ENCODE measurements at places on chromosomes 7 and 10.
A peak's percentile ranks its signal among the peaks of the same experiment; 100 is the strongest.

- no peak for DNase-seq
These were observed 88.3 kb upstream of the SEMA3D start for GRCh38 chr7:85275204-85275603.

DNA sequence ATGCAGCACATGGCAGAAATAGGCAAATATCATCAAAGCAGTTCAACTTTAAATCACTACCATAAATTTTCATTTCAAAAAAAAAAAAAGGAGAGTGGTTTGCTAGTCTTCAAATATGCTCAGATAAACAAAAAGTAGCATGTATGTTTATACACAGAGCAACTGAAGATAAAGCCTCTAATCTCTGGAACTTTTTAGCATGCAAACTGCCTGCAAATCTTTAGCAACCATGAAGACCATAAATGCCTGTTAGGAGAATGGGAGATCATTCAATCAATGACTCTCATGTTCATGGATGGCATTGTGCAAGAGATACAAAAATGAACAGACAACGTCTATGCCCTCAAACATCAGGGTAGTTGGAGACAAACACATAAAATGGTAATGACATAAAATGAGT, 57.3 kb downstream of the ORC5 start:
- no peak for DNase-seq

GRCh38 chr7:25638068-25638467, 409.8 kb upstream of the NPVF start:
- no peak for DNase-seq

GRCh38 chr10:18340496-18341051, 200.3 kb downstream of the CACNB2 start:
- DNase-seq, result no peak

DNA sequence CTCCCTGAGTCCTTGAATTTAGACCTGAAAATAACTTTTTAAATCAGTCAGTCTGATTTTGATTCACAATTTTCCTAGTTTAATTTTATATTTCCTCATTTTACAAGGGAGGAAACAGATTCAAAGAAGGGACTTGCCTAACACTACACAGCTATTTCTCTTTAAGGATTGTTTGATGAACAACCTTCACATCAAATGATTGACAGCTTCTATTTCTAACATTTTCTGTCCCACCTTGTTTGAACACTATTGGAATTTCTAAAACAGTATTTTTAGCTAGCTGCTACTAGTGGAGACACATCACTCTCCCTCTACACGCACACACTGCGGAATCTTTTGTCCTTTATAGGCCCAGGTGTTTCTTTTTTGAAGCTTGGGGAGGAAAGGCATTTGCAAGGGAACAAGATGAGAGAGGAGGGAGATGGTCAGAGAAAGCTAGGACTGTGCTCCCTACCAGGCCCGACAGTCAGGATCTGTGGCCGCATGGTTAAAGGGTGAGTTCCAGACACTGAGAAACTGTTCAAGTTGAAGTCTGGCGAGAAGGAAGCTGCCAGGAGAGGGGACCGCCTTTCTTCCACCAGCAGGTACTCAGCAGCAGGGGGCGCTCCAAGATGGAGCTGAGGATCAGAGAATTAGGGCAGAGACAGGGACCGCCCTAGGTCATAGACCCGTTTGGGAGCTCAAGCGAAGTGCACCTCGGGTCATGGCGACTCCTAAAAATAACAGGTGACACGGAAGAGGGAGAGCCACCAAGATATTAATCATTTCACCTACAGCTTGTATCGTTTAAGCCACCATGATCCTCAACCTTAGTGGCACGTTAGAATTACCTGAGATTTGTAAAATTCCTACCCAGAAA, 49.7 kb downstream of the DNAJC12 start:
- DNase-seq, result peak; percentile 97

GRCh38 chr10:71064413-71065118, 147.8 kb upstream of the UNC5B start:
- no peak for DNase-seq

- no peak for DNase-seq
These were observed 475.4 kb upstream of the IGFBP3 start for GRCh38 chr7:46396481-46396880.

GRCh38 chr7:35250941-35251340, 3.0 kb downstream of the TBX20 start:
- no peak for DNase-seq

DNA sequence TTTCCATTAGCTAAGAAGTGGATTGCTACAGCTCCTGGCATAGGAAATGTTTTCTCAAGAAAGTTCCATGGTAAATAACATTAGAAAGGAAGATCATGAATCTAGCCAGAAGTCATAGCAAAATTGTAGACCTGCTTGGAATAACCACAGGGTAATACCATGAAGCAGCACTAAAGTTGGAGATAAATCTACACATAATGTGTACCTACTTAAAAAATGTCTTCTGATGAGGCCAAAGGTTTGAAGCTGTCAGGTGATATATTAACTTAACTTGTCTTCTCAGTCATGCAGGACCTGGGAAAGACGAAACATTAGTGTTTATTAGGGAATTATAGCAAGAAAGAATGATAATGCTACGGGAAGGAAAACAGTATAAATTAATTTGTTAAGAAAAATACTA, 6.3 kb downstream of the CISD1 start:
- no peak for DNase-seq

- DNase-seq, result no peak
These were observed 62.7 kb upstream of the LRRC4 start for GRCh38 chr7:128093614-128094570.

DNA sequence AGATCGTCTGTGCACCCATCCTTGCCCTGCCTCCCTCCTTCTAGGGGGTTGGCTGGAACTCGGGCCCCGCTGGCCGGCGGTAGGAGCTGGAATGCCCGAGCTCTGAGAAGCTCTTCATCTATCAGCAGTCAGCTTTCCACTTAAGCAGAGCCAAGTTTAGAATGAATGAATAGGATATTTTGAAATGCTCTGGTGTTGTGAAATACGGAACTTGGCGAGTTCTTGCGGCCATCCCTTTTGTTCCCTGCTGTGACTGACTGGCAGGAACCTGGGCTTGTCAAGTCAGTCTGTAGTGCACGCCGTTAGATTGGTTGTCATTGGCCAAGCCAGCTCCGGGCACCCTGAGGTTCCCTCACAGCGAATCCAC, 33.3 kb downstream of the FOXK1 start:
- no peak for DNase-seq

DNA sequence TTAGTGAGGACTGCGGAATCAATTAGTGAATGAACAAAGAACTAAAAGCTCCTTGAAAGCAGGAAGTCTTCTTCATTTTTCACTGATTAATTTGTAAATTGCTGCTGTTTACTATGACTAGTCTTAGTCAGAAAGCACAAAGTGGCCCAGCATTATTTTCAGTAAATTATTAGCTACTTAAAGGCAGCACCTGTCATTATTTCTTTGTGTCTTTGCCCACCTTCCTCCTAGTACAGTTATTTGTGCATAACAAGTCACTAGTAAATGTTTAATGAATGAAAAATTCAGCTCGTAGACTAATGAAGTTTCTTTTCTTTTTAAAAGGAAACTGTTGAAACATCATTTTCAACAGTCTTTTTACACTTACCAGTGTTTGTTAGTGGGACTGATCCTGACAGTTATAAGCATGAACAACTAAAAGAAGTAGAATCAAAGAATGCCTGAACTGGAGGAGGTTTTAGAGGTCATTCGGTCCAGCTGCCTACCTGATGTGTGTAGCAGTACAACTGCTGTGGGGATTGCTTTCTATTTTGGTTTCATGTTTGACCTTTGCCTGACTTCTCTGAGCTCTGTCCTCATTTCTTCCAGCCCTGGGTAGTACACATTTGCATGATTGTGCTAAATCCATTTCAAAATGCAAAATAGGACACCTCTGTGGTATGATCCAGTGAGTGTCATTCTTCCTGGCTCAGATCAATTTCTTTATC, 140.0 kb upstream of the PHYHIPL start:
- DNase-seq, result no peak

DNA sequence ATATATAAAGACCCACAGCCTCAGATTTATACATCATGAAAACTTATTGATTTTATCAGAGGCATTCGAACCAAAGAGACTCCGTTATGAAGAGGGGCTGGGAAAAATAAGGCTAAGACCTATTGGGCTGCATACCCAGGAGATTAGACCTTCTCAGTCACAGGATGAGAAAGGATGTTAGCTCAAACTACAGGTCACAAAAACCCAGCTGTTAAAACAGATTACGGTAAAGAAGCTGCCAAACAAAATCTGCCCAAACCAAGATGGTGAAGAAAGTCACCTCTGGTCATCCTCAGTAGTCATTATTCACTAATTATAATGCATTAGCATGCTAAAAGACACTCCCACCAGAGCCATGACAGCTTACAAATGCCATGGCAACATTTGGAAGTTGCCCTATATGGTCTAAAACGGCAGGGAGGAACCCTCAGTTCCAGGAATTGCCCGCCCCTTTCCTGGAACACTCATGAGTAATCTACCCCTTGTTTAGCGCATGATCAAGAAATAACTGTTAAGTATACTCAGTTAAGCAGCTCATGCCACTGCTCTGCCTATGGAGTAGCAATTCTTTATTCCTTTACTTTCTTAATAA, 362.5 kb upstream of the PCDH15 start:
- DNase-seq, result no peak

- no peak for DNase-seq
These were observed 41.8 kb downstream of the FAM204A start for GRCh38 chr10:118300320-118300719.

- DNase-seq, result no peak
These were observed 48.1 kb upstream of the EXOC6 start for GRCh38 chr10:92800134-92800733.

DNA sequence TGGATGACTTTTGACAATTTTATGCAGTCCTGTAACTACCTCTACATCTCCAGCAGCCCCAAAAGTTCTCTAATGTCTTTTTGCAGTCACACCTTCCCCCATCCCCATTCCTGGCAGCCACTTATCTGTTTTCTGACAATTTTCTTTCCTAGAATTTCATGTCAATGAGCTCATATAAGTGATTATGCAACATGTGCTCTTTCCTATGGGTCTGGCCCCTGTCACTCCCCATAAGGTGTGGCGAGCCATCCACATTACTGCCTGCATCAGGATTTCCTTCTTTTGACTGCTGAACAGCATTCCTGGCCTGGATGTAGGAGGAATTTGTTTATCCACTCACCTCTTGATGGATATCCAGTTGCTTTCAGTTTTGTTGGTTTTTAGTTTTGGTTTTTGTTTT, 146.7 kb upstream of the MGMT start:
- DNase-seq, result no peak

DNA sequence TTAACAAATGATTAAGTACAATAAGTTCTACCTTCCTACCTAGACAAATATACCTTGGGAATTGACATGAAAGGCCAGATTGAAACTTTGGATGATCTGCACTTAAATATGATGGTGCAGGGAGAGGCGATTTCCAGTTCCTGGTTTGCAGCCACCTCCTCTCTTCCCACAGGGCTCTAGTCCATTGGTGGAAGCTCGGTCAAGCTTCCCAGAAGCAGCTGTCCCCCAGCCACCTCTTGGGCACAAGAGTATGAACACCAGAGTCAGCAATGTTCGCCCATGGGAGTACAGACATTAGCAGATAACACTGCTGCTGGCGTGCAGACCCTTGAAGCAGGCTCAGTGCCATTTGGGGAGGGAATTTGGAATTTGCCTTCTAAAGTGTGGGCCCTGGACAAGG, 1.5 kb upstream of the CPVL start:
- no peak for DNase-seq

- DNase-seq, result no peak
These were observed 335.2 kb upstream of the C7orf33 start for GRCh38 chr7:148255333-148255732.

DNA sequence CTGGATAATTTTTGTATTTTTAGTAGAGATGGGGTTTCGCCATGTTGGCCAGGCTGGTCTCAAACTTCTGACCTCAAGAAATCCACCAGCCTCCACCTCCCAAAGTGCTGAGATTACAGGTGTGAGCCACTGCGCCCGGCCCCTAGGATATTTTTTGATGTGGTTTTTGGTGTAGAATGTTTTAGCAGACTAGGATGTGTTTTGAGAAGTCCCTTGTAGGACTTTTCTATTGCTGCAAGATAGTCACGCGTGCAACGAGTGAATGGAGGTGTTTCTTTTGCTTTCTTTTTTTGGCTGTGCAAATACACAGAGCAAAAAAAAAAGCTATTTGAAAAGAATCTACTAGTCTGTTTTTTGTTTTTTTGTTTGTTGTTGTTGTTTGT, 29.8 kb upstream of the KLF6 start:
- DNase-seq, result no peak

- DNase-seq, result no peak
These were observed 5.7 kb upstream of the FAM241B start for GRCh38 chr10:69624245-69624786.

GRCh38 chr7:70935854-70936253, 196.1 kb upstream of the GALNT17 start:
- DNase-seq, result peak; percentile 66

DNA sequence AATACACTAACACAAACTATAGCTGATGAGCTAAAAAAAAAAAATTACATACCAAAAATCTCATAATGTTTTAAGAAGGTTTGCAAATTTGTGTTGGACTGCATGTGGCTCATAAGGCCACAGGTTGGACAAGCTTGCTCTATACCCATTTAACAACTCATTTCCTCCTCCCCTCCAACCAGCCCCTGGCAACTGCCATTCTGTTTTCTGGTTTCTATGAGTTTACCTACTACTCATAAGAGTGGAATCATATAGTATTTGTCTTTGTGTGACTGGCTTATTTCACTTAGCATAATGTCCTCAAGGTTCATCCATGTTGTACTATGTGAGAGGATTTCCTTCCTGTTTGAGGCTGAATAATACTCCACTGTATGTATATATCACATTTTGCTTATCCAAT, 100.4 kb upstream of the ARHGAP21 start:
- DNase-seq, result no peak

- DNase-seq, result peak; percentile 46
These were observed 43.4 kb downstream of the PPIF start for GRCh38 chr10:79390551-79391229.

DNA sequence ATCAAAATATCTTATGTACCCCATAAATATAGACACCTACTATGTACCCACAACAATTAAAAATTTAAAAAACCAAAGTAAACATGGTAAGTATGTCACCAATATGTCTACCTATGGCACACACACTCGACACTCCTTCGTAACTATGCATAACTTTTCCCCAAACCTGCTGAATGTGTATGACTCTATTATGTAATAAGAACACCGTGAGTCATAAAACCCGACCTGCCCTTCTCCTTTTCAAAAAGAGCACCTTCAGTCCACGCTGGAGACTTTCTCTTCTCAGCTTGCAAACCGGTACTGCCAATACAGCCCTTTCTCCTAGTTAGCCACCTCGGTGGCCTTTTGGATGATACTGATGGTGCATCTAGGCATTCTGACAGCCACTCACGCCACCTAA, 186.3 kb downstream of the PRPF18 start:
- DNase-seq, result no peak

DNA sequence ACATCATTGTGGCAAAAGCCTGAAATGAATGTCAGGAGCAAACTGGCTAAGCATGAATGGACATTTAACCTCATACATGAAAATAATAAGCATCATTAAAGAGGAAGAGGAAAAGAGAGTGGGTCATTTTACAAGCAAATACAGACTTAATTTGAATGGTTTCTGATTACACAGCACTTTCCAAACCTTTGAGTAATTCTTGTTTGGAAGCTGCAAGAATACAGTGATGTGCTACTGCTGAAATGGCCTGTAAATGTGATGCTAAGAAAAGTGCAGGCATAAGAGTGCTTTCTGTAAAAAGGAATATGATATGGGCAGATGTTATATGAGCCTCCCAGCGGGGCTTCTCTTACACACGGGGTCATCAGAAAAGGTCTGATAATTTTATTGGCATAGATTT, 30.2 kb downstream of the TAS2R16 start:
- no peak for DNase-seq
